ENCODE measurements at places on chromosomes 3 and 15.

DNA sequence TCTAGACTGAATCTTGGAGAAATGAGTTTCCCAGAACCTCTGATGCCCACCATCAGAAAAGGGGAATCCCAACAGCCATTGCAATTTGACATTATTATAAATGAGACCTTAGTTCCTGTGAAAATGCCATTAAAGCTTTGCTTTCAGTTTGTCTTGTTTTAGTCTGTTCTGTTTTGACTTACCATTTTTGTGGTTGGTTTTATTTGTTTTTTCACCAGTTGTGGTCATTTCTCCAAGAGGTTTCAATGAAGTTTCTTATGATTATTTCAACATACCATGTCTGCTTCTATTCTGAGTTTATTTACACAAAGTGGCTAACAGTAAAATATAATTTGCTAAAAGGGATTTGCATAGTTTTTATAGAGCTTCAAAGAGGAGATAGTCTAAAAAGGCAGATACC lies 175.0 kb upstream of the MCTP2 start:
- DNase-seq, result no peak

- DNase-seq, result no peak
Observed at GRCh38 chr3:120604382-120604781, 8.2 kb downstream of the NDUFB4 start.

DNA sequence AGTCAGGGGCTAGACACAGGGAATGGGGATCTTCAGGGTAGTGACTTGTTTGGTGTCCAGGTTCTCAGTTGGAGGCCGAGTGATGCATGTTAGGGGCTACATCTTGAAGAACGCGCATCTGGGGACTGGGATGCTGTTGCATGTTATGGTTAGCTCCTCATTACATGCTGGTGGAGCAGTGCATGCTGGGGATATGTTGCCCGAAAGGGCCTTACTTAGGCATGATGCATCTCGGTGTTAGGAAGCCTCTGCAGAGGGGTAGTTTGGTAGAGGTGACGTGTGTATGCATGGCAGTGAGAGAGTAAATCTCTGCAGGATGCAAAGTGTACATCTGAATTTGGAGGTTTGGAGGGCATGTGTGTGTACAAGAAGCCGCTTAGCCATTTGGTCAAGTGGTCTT lies 2.4 kb downstream of the EIF4G1 start:
- no peak for DNase-seq

DNA sequence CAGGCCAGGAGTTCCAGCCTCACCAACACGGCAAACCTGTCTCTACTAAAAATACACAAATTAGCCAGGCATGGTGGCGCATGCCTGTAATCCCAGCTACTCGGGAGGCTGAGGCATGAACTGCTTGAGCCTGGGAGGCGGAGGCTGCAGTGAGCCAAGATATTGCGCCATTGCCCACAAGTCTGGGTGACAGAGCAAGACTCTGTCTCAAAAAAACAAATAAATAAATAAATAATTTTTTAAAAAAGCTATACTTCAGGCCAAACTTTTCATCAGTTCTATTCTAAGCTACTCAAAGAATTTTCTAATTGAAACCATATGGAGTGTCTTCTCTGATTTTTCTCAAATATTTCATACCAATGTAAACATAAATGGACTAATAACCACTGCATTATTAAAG lies 43.5 kb downstream of the PHC3 start:
- DNase-seq, result no peak

- no peak for DNase-seq
Observed at GRCh38 chr15:38612159-38612863, 47.7 kb upstream of the RASGRP1 start.

- DNase-seq, result no peak
Observed at GRCh38 chr15:66066481-66066880, 187.1 kb downstream of the MEGF11 start.

DNA sequence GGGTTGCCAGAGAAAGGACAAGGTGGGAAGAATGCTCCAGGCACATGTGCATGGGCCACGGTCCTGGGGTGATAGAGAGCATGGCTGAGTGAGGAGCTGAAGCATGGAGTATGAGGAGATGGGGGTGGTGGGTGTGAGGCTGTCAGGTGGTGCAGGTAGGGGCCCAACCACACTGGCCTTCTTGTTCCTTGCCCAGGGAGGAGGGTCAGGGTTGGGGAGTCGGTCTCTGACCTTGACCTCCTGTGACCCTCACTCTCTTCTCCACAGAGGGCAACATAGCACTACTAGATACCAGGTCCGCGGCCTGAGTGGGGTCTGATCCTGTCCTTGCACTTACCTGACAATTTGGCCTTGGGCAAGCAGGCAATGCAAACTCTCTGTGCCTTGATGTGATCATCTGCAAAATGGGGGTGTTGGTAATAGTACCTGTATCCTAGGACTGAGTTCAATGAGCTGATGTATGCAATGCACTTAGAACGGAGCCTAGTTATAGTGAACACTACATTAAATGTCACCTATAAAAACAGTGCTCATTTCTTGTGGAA lies 75.2 kb downstream of the EEFSEC start:
- no peak for DNase-seq

DNA sequence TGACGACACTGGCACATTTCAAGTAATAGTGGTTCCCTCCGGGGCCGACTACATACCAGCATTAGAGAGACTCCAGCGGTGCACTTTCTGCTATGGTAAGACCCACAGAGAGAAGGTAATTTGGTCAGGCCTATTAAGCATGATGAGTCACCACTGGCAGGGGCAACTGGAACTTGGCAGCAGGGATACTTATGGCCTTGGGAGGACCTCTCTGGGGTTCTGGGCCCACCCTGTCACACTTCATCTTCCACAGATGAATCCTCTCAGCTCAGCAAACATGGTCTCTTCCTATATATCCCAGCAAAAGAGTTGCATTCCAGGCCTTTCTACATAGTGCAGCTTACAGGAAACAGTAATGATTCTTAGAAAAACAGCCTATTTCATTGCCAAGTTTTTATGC lies 88.0 kb downstream of the PIK3R4 start:
- DNase-seq, result no peak

DNA sequence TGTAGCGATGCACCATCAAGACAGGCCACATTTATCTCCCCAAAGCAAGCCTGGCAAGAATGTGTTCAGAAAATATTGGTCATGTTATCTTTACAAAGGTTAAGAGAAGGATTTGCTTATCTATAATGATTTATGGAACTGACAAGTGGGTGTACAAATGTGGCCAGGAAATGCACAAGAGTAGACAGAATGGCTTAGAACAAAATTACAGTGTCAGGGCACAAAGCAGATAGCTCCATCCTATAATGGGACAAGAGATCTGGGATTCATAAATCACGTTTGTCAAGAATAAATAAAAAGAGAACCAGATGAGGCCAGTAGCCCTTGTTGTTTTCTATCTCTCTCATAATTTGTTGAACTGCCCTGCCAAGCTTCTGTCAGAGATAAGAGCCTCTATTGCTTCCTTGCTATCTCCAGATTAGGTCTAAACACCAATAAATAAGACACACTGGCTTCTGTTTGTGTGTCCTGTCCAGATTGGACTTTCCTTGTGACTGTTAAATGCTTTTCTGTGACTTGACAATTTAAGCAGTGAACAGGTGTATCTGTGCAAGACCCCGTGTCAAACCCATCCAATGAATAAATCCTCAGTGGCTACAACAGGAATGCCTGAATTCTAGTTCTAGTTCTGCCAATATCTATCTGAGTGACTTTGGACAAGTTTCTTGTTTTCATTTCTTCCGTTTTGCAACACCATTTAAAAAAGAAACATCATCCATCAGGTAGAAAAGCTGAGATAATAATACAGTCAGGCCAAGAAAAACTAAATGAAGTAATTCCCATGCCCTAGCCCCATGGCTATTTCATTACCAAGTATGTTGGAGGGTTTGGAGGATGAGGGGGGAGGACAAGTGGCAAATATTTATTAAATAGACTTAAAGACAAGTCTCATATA lies 157.2 kb downstream of the DCLK3 start:
- DNase-seq, result peak; percentile 18

DNA sequence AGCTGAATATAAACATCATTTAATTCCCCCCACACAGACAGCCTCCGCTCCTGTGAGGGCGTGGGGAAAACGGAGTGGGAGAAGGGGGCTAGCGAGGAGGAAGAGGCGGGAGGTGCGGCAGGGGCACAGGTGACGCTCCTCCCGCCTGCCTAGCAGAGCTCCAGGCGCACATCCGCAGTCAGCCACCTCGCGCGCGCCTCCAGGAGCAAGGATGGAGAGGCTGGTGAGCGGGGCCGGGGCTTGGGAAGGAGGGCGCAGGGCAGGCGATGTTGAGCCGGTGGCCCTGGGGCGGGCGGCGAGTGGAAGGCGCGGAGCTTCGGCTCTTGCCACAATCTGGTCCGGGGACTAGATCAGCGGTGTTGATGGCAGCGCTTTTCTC lies at the start of gene CD200:
TSS of gene CD200 (plus strand) at position 155 of the 379 bp plus-strand sequence. CDS start at position 212, 57 bp downstream.
- peak; percentile 73 for DNase-seq

GRCh38 chr3:156732261-156732660 lies 57.9 kb downstream of the TIPARP start:
- DNase-seq, result no peak

DNA sequence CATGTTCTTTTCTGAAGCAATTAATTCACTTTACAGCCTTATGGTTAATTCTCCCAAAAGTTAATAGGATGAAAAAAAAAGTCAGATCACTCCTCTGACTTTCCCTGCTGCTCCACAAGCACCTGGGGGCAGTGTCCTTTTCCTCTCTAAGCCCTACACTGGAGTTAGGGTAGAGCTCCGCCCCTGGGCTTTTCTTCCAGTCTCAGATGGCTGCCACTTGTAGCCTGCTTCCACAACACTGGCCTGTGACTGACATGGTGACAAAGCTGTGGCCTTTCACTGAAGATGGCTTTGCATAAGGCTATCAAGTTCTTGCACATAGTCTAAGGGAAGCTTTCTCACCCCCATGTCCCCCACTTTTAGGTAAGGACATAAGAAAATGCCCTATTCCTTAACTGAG lies 1.3 kb upstream of the MON1A start:
- no peak for DNase-seq

- no peak for DNase-seq
Observed at GRCh38 chr15:98668566-98669308, 20.4 kb downstream of the IGF1R start.

GRCh38 chr15:64464276-64465005 lies 4.1 kb downstream of the ZNF609 start:
- DNase-seq, result peak; percentile 84

GRCh38 chr3:166455744-166456143 lies 618.5 kb upstream of the BCHE start:
- no peak for DNase-seq
